ENCODE measurements at places on chromosomes 1 and 21. TPM values are rescaled to one million over a fixed set of nuclear protein-coding genes. Genes with fewer than 3 reads are reported as not detected.

CASZ1 gene
- total RNA-seq: 9.8 TPM

PTGFR gene
- not detected for total RNA-seq

PAQR6 gene
- total RNA-seq: 7.3 TPM

SERTAD4 gene
- not detected for total RNA-seq

LCE2C gene
- not detected for total RNA-seq

ADAM30 gene
- not detected for total RNA-seq

FAM72D gene
- total RNA-seq: 17.0 TPM

SLAMF9 gene
- not detected for total RNA-seq

FNDC10 gene
- total RNA-seq: 7.9 TPM

TRIM67 gene
- not detected for total RNA-seq

PLPPR4 gene
- not detected for total RNA-seq
